Non-pigmented ciliary epithelial cell (primary cell): ENCODE measurements at places on chromosomes 1 and 21.

- DNase-seq, result no peak
Measured at GRCh38 chr1:15124362-15125100, 29.0 kb upstream of the TMEM51 start.

GRCh38 chr1:177600936-177601335, 368.9 kb downstream of the SEC16B start:
- no peak for DNase-seq

GRCh38 chr1:40064797-40065499, 24.4 kb downstream of the CAP1 start:
- DNase-seq, result no peak

DNA sequence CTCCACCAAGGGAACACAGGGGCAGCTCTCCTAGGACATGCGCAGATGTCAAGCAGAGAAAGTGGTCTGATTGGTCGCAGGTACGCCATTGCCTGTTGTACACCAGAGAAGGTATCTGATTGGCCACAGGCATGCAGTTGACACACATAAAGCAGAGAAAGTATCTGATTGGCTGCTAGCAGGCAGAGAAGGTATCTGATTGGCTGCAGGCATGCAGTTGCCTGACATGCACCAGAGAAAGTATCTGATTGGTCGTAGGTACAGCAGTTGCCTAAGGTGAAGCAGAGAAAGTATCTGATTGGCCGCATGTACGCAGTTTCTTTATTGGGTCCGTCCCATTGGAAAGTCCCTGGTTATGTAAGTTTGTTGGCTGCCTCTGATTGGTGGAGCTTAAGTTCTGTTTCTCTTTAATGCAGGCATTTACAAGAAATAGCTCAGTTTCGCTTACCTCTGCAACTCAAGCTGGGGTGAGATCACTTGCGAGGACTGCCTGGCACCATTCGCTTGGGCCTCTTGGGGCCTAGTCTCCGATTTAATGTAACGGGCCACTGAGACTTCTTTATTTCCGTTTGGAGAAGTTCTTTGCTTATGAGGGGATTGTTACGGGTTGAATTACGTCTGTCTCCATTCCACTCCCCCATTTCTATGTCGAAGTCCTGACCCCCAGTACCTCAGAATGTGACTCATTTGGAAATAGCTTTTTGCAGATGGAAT, 74.2 kb downstream of the SIK1 start:
- DNase-seq, result no peak

- no peak for DNase-seq
Measured at GRCh38 chr1:5338466-5338865, 653.8 kb downstream of the NPHP4 start.

GRCh38 chr21:16572032-16572431, 842.2 kb downstream of the USP25 start:
- DNase-seq, result no peak

GRCh38 chr1:86207323-86207722, 50.8 kb upstream of the COL24A1 start:
- DNase-seq, result peak; percentile 78

DNA sequence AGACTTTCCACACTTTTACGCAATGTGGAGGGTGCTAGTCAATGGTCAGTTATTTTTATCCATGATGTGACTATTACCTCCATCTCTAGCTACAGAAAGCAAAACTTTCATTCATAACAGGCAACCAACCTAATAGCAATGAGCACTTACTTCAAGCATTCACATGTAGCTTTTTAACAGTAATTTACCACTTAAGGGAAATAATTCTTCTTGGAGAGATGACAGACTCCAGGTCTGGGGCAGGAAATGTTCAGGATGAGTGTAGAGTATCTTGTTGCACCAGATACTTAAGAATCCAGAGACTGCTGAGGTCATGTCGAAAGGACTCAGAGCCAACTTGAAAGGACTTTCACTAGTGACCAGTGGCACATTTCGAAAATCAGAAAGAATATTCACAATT, 347.6 kb downstream of the CHRM3 start:
- no peak for DNase-seq

- DNase-seq, result no peak
Measured at GRCh38 chr1:192461684-192462083, 113.9 kb upstream of the RGS1 start.

DNA sequence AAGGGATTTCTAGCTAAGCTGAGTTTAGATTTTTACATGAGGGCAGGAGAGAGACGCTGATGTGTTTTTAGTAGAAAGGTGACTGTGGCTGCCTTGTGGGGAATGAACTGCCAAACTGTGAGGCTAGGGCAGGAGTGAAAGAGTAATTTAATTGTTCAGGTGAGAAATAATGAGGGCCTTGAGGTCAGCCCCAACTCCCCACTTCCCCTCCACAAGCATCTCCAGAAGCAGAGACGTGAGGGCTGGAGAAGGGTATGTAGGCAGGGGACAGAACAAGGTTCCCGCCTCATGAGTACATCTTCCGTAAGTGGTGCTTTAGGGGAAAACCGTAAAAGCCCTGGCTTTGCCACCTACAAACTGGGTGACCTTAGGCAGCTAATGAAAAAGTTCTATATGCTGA, 70.8 kb downstream of the WARS2 start:
- no peak for DNase-seq

- no peak for DNase-seq
Measured at GRCh38 chr1:77276941-77277340, 4.9 kb upstream of the AK5 start.

DNA sequence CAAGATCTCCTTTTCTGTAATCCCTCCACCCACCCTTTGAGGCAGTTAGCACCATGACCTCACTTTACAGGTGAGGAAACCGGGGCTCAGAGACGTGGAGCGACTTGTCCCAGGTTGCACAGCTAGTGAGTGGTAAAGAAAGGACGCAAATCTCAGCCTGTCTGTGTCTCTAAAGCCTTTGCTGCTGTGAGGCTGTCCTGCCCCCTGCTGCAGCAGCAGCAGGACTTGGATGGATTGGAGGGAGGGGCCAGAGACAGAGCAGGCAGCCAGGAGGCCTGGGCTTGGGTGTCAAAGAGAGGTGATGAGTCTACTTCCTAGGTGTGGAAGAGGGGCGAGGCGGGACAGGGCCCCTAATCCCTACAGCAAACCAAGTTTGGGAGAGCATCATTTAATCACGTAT, 69.6 kb downstream of the PTPRU start:
- DNase-seq, result no peak

GRCh38 chr1:243837907-243838535, 12.0 kb downstream of the AKT3 start:
- no peak for DNase-seq

GRCh38 chr21:46637952-46638746, 2.7 kb downstream of the PRMT2 start:
- DNase-seq, result no peak

DNA sequence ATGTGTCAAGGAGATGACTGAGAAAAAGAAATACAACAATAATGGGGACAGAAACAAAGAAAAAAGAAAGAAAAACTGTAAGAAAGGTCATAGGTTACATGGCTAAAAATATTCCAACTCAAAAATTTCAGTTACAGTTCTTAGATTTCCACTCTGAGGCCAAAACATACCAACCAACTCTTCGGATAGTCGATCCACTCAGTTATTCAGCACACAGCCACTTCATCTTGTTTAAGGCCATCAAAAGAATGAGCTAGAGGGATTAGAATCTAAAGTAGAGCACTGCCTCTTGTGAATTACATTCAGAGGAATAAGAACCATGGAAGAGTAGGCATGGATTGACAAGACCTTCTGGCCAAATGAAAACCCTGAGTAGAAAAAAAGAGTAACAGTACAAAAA, 277.0 kb downstream of the MRPL39 start:
- no peak for DNase-seq

DNA sequence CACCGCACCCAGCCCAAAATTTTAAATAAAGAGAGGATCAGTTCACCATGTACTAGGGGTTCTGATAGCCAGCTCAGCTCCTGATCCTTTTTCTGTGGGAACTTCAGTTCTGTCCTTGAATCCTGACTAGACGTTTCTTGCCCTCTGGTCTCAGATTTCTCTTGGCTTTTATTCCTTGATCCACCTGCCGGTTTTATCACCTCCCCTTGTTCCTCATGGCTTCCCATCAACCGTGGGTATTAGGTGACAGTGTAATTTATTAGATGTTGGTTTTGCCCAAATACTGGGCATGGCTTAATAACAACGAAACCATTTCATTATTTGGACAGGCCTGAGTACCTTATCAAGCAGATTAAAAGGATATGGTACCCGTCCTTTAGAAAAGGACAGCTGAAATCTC, 22.5 kb downstream of the SLC45A1 start:
- no peak for DNase-seq

DNA sequence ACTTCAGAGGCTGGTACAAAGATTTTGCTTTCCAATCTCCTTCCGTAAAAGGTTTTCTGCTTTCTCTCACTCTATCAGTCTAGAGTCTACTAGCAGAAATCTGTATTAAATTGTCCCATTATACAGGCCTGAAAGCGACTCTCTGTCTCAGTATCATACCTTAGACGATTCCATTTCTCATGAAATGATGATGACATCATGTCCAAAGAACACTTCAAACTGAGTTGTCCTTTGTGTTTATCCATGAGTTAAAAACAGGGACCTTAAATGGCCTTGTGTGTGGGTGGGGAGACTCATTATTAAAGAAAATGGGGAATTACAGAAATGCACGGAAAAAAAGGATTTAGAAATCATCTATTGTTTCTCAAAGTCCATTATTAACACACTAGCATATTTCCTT, 21.0 kb upstream of the SLC44A3 start:
- DNase-seq, result no peak

GRCh38 chr1:154847891-154848290, 22.2 kb downstream of the KCNN3 start:
- no peak for DNase-seq

DNA sequence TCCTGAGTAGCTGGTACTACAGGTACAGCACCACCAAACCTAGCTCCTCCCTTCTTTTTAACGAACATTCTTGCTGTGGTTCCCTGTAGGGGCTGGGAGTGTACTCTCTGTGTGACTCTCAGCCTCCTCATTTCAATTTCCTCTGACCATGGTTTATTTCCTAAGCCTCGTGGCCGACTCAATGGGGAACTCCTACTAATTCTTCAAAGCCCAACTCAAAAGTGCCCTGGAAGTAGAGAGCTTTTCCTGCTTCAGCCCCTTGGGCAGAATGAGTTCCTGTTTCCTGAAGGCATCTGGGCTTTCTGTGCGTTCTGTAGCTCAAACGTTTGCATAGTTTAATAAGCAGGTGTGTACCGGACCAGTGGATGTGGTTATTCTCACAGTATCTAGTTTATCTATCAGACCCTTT, 70.9 kb upstream of the ACOT11 start:
- DNase-seq, result no peak

GRCh38 chr1:28078262-28078661, 10.1 kb downstream of the EYA3 start:
- no peak for DNase-seq

- no peak for DNase-seq
Measured at GRCh38 chr1:17207966-17208418, 3.1 kb downstream of the PADI1 start.

DNA sequence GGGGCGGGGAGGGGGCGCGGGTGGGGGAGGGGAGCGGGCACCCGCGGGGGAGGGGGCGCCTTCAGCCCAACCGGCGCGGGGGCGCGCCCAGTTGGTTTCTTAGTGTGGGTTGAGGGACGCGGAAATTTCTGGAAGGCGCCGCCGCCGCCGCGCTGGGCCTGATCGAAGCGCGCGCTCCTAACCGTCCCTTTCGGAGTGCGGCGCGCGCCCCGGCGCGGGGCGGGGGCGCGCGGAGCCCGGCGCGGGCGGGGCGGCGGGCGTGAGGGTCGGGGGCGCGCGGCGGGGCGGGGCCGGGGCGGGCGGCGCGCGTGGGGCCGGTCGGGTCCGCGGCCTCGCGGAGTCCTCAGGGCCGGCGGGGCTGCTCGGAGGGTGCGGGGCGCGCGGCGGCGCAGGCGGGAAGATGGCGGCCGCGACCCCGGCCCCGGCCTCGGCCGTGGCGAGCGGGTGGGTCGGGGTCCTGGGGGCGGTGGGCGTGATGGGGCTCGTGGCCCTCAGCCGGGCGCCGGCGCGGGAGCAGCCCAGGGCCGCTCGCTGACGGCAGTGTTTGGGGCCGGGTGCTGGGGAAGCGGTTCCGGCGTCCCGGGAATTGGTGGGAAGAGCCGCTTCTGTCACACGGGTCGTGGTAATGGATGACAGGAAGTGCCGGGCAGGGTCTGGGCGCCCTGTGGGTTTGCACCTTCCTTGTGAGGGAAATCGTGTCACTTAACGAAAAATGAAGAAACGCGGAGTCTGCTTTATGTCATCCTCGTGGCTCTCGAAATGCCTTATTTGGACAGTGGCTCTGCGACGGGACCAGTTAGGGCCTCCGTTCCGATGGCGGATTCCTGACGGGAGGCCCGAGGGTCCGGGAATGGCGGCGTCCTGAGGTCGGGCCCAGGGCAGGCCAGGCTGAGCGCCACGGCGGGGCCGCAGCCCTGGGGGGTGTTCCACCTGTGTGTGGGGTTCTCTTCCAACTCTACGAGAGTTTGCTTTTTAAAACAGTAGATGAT, 764 bp downstream of the PKNOX1 start:
- DNase-seq, result no peak

- no peak for DNase-seq
Measured at GRCh38 chr21:36700971-36701755, 2.2 kb downstream of the SIM2 start.

DNA sequence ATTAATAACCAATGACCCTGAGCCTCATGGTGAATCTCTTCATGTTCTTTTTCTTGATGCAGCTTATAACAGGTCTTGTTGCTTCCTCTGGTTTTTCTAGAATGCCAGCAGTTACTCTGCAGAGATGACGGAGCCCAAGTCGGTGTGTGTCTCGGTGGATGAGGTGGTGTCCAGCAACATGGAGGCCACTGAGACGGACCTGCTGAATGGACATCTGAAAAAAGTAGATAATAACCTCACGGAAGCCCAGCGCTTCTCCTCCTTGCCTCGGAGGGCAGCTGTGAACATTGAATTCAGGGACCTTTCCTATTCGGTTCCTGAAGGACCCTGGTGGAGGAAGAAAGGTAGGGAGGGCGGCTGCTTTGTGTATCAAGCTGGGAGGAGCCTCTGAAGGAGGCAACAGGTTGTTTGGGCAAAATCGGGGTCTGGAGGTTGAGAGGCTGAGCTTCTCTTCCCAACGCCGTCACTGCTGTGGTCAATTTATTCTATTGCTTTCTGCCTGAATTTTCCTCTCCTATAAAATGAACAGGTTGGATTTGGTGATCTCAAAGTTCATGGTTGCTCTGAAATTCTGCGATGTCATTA, 6.7 kb downstream of the ABCG1 start:
- no peak for DNase-seq

GRCh38 chr1:1208713-1209433, 2.5 kb upstream of the TNFRSF18 start:
- DNase-seq, result no peak

- DNase-seq, result no peak
Measured at GRCh38 chr21:46062471-46063211, 35.3 kb upstream of the COL6A2 start.

DNA sequence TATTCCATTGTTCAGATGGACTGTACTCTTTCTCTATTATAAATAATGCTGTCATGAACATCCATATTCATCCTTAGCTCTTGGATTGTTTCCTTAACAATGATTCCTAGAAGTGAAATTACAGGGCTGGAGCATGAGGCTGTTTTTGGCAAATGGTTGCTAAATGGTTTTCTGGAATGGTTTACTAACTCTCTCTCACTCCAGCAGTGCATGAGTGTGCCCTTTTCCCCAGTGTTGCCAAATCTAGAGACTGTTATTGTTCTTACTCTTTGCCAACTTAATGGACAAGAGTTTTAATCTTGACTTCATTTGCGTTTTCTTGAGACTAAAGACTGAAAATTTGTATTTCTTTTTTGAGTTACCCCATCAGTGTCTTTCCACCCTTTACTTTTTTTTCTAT, 113.0 kb downstream of the PAPPA2 start:
- DNase-seq, result no peak
